ENCODE measurements at places on chromosomes 5 and 9. TPM values are rescaled to one million over a fixed set of nuclear protein-coding genes. Genes with fewer than 3 reads are reported as not detected.

GRCh38 chr5:145854651-145855258 lies 18.1 kb downstream of the GRXCR2 start:
- DNase-seq, result no peak

GRCh38 chr5:158560170-158560569 lies 539.5 kb downstream of the EBF1 start:
- DNase-seq, result no peak

DNA sequence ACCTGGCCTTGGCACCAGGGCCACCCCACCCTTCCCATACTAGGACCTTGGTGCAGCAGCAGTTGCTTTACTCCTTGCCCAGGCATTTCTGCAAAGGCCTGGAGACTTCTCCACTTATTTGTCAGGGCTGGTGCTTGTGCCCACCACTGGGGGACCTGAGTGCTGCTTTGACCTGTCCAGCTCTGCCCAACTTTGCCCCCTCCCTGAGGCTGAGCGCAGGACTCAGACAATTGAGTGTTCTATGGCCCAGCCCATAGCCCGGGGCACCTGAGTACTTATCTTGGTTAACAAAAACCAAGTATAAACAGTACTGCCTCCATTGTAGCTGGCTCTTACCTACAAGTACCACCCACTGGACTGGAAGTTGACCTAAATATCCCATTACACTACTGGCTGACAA lies 406.1 kb upstream of the CHD1 start:
- DNase-seq, result no peak

DNA sequence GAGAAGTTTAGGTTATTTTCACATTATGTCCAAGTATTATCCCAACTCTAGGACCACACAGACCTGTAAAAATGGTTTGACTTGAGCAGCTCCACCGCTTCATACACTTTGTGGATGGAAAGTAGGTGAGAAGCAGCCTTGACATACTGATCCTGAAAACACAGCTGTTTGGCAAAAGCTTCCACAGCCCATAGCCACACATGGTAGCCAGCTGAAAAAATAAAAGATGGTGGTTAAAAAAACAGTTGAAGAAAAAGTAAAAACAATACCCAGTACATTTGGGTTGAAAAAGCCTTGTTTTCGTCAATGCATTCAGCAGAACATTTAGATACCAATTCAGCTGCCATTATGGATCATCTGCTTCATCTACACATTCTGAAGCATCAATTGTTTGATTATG lies 36.7 kb downstream of the GEMIN5 start:
- DNase-seq, result no peak

GRCh38 chr9:99359336-99359735 lies 137.3 kb downstream of the SEC61B start:
- DNase-seq, result no peak

- no peak for DNase-seq
Measured at GRCh38 chr5:140468188-140468587, 66.6 kb downstream of the ANKHD1 start.

GRCh38 chr5:65066387-65067146 lies 297.8 kb downstream of the CWC27 start:
- DNase-seq, result no peak

DNA sequence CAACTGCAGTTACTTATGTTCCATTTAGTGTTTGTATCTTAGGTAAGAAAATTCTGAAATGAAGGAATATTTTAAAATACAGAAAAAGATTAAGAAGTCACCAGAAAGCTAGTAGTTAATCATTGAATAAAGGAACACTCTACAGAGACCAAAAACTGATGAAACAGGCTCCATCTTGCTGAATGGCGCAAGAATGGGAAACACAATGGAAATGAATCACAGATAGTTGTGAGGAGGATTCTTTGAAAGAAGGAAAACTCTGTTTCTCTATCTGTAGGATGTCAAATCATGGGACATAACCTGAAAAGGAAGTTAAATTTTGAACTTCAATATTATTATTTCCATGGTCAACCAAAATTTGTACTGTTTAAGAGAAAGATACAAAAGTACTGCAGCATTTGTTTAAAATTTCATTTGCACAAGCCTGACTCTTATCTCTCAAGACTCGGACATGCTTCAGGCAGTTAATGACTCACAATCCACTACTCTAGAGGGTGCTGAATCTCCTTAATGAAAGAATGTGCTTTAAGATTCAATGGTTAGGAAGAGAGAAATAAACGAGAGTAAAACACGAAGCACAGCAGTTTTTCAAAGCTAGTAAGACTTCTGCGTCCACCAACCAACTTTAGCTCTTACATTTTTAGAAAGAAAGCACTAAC lies 1064.4 kb upstream of the DMAC1 start:
- DNase-seq, result no peak

- DNase-seq, result peak; percentile 8
Measured at GRCh38 chr5:1325191-1325741, 19.6 kb downstream of the CLPTM1L start.

DNA sequence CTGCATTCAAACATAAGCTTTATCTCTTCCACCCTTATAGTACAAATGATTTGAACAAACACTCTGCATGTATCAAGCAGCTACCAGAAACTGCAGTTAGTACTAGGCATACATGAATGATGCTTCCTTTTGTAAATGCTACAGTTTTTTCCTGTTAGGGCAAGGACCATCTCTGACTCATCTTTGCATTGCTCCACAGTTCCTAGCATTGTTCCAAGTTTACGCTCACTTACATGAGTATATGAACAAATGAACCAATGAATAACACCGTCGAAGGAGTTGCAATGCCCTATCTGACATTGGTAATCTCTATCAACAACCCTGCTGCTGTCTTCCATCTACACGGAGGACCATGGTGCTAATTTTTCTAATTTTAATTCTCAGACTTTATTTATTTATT lies 2.1 kb upstream of the ALDH7A1 start:
- DNase-seq, result no peak

GRCh38 chr5:98103807-98104206 lies 669.7 kb upstream of the RGMB start:
- no peak for DNase-seq

DNA sequence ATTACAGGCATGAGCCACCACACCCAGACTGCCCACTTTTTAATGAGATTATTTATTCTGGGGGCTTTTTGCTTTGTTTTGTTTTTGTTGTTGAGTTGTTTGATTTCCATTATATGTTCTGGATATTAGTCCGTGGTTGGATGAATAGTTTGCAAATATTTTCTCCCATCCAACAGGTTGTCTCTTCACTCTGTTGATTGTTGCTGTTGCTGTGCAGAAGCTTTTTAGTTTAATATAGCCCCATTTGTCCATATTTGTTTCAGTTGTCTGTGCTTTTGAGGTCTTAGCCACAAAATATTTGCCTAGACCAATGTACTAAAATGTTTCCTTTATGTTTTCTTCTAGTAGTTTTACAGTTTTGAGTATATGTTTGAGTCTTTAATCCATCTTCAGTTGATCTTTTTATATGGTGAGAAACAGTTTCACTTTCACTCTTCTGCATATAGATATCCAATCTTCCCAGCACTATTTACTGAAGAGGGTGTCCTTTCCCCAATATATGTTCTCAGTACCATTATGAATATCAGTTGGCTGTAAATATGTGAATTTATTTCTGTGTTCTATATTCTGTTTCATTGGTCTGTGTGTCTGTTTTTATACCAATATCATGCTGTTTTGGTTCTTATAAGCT lies 30.2 kb upstream of the TBCA start:
- no peak for DNase-seq

DNA sequence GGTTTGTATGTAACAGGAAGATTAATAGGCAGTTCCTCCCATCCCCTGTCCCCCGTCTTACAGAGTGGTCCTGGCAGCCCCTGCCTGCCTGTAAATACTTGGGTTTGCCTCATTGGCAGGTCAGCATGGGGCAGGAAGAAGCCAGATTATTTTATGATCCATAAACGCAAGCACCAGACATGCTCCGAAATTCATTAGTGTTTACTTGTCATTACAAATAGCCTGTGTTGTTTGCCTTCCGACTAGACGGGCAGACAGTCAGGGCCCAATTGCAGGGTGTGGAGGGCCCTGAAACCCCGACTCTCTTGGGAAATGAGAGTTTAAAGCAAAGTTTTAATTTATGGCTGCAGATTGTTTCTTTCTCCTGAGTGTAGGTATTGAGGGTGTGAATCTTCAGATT lies 97.2 kb downstream of the RALGPS1 start:
- DNase-seq, result no peak

DNA sequence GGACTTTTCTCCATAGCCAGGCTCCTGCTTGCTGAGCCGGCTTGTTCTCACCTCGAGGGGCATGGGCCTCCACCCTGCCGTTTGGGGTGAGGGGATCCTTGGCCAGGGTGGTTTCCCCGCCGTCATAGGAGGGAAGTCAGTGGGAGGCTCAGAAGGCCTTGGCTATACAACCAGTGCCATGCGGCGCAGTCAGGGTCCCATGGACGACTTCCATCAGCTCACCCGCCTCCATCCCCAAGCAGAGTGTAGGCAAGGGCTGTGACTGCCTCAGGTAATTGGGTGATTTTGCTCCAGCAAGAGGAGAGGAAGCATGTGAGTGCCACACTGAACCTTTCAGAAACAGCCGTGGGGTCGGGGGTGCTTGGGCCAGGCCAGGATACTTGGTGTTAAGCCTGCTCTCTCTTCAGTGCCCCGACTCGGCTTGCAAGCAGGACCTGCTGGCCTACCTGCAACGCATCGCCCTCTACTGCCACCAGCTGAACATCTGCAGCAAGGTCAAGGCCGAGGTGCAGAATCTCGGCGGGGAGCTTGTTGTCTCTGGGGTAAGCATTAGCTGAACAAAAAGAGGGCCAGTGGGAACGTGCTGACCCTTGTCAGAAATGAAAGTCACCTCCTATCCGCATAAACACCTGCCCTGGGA lies 57.2 kb upstream of the LRRTM2 start:
- peak; percentile 78 for DNase-seq

- DNase-seq, result no peak
Measured at GRCh38 chr9:86753836-86754235, 193.5 kb downstream of the GAS1 start.

DNA sequence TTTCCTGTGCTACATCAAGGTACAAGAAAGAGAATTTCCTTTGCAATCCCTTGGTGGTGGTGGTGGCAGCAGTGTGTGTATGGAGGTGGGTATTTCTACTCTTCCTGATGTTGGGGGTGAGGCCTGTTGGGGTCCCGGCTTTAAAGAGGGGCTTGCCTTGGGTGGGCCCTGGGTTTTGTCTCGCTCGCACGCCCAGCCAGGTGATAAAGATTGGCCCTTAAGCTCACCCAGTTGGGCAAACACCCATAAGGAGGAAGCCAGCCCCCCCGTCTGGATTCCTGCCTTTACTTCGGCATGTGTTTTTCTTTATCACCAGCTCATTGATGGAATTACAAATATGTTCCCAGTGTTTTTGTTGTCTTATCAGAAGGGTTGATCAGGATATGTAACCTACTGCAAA lies 16.0 kb upstream of the SARDH start:
- peak; percentile 22 for DNase-seq

- peak; percentile 12 for DNase-seq
Measured at GRCh38 chr5:132254321-132254977, 3.0 kb upstream of the PDLIM4 start.

DNA sequence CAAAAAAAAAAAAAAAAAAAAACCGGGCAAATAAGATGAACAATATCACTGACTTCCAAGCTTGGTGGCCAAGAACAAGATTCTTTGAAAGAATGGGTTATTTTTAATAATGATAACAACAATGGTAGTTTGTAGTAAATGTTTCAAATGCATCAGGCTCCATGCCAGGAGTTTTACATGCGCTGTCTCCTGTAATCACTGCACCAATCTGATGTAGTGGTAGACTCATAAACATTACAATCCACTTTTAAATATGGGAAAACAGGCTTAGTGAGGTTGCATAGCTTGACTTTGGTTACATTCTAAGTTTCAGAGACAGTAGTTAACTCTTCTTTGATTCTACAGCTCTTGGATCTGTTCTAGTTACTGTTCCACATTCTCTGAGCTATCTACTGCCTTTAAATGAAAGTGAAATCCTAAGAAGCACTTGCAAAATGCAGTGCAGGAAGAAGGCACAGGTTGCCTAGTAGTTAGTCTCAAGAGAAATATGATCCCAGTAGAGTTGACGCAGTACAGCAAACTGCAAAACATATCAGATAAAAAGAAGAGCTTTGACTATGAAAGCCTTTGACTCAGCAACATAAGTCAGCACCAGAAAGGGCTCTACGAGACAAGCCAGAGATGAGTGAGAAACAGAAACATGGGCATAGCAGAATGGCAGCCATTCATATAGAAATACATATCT lies 62.1 kb downstream of the PDE4D start:
- DNase-seq, result no peak

DNA sequence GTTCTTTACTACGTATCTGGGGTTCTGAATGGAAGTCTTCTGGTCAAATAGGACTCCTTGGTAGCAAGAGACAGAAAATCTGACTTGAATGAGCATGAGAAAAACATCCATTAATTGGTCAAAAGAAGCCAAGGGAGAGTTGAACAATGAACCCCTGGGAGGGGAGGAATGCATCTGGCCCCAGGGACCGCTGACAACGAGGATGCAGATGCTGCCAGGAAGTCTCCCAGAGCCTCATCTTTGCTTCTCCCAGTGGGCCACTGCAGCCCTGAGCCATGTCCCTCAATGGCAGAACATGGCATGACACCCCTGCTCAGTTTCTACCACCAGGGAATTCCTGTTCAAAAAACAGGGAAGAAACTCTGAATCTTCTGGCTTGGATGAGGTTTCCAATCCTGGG lies 50.5 kb upstream of the ICE1 start:
- no peak for DNase-seq

GRCh38 chr9:130342714-130343085 lies 77.1 kb downstream of the HMCN2 start:
- no peak for DNase-seq

DNA sequence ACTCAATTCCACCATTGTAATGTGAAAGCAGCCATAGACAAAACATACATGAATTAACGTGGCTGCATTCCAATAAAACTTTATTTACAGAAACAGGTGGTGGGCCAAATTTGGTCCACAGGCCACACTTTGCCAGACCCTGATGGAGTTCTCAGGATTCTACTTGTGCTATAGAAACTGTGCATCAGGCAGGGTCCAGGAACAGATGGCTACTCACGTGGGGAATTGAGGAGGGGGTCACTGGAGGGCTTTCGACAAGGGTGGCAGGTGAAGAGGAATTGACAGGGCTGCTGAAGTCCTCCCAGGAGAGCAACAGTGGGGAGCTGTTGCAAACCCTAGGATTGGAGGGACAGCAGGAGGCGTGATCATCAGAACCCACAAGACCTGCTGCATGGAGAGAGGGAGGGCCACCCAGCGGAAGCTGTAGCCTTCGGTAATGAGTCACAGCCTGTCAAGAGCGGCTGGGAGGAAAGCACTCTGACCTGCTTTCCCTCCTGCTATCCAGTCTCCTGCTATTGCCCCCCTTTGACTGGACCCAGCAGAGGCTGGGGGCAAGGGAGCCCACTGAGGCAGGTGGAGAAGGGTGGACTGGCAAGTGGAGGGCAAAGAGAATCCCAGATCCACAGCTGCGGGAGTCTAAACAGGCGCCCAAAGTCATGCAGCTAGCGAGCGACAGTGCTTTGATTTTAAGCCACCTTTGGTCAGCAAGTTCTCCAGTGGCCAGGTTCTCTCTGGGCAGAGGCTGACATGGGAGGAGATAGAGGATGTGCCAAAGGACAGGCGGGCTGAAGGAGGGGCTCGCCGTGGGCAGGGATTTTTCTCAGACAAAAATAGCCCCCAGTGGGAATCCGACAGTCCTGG lies 138.3 kb upstream of the SMIM23 start:
- DNase-seq, result peak; percentile 69

PIP5KL1 gene
- 11.6 TPM for total RNA-seq

RASGRF2 gene
- 11.3 TPM for total RNA-seq

KIAA0825 gene
- total RNA-seq, result 1.8 TPM

PCDHGC5 gene
- total RNA-seq, result 0.66 TPM

TIMD4 gene
- not detected for total RNA-seq

DBH gene
- not detected for total RNA-seq

ADRB2 gene
- 0.26 TPM for total RNA-seq

WNT8A gene
- 0.26 TPM for total RNA-seq

OR13C9 gene
- total RNA-seq, result not detected

ARHGEF28 gene
- 0.57 TPM for total RNA-seq
